Naive B cell (primary cell): ENCODE measurements at places on chromosomes 5 and 9. TPM values are rescaled to one million over a fixed set of nuclear protein-coding genes. Genes with fewer than 3 reads are reported as not detected.

DNA sequence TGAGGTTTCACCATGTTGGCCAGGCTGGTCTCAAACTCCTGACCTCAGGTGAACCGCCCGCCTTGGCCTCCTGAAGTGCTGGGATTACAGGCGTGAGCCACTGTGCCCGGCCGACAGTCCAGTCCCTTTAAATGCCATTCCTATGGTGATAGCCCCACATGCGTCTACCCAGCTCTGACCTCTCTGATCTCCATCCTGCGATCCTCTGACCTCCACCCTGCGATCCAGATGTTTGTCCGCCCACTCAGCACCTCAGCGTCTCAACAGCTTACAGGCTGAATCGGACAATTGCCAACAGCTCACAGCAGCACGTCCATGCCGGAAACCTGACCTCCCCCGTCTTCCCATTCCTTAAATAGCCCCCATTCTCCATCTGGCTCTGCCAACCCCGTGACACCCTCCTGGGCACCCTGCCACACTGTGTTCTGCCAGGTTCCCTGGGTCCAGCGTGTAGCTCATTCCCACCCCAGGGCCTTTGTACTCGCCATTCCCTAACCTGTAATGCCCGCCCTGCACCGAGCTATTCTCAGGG is 44.0 kb upstream of the RNU6ATAC start:
- DNase-seq = no peak

The SNCAIP gene
- not detected for polyA plus RNA-seq

DNA sequence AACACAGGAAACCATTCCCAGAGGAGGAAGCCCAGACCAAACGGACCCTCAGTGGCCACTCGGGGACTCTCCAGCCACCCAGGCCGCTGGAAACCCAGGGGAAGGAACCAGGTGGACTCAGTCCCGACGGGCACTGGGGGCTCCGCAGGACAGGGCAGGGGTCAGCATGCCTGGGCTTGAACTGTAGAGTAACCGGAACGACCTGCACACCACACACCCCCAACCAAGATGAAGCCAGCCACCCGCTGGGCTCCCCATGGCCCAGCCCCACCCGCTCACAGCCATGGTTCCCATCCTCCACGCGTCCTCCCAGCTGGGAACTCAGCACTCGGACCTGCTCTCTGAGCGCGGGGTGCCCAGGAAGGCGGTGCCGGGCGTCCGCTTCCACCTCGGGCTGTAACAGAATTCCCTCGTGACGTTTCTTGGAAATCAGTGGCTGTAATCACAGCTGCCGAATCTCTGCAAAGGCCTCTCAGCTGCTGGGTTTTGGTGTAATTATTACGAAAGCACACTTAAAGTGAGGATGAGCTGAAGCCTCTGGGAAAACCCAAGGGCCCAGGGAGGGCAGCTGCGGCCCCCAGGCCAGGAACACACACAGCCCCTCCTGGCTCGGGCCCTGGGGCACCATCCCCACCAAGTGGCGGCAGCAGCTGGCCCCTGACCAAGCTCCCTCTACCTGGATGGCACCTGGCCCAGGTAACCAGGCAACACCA is 13.8 kb downstream of the NACC2 start:
- no peak for DNase-seq

The ACTBL2 gene
- polyA plus RNA-seq = not detected

The AHRR gene
- polyA plus RNA-seq = 0.09 TPM

The SPATA31C1 gene
- polyA plus RNA-seq = not detected

GRCh38 chr9:136117916-136118319 is 757 bp downstream of the TMEM250 start:
- DNase-seq = no peak

GRCh38 chr5:95993266-95993665 is 31.6 kb upstream of the ELL2 start:
- DNase-seq = no peak

The MEGF9 gene
- polyA plus RNA-seq = 5.0 TPM

DNA sequence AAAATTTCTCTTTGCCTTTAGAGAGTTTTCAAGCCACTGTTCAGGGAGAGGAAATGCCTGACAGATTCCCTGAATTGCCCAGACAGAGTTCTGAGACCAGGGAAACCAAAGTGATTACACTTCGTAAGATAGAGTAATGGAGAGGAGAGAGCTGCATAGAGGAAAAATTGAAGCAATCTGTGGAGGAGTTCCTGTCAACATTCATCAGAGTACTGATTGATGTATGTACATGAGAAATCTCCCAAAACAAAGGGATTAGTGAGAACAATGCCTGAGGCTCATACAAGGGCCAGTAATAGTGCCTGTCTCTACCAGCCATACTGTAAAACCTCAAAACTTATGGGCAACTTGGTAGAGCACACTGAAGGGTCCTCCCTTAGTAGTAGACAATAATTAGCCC is 79.0 kb upstream of the TRIM32 start:
- DNase-seq = no peak

DNA sequence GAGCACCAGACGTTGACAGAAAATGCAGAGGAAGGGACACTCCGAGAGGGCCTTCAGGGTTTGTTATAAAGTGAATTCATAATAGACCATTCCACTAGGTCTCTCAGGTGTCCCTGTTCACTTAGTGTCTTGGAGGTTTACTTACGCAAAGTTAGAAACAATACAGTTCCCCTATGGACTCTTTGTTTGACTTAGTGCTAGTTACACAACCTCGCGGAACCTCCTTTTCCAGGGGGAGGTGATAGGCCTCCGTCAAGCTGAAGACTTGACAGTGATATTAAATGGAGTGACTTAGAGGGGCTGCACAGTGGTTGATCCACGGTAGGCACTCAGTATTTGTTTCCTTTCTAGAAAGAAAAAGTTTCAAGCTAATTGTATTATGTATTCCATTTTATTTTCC is 1.3 kb downstream of the CCT5 start:
- DNase-seq = no peak

The PCDHGA11 gene
- polyA plus RNA-seq = not detected

DNA sequence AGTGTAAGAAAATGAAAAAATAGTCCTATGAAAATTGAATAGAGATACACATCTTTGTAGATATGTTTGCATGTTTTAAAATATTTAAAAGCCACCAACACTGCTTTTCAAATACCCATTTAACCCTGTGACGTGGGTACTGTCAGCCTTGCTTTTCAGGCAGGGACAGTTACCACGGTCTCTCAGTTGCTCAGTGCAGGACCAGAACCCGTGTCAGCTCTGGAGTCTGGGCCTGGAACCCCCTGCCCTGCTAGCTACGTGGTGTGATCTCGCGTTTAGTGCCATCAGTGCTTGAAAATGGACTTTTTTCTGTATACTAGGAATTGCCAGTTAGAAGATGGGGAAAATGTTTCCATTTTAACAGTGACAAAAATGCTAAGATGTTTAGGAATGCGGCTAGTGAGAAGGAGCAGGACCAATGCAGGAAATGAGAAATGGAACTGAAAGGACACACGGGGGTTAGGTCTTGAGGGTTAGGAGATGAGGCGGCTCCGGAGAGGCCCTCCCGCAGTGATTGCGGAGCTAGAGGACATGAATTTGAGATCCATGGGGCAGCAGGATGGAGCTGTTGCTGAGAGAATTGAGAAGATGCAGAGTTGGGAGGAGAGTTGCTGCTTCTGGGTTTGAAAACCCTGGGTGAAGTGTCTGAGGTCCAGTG is 13.7 kb downstream of the RNU6ATAC start:
- no peak for DNase-seq

GRCh38 chr9:122446819-122447484 is 30.8 kb downstream of the OR1J1 start:
- DNase-seq = no peak

- DNase-seq = no peak
Observed at GRCh38 chr9:23801523-23801922, 24.5 kb downstream of the ELAVL2 start.

The KIF12 gene
- not detected for polyA plus RNA-seq

The PPP2R2B gene
- polyA plus RNA-seq = not detected

The CEP72 gene
- 3.3 TPM for polyA plus RNA-seq

DNA sequence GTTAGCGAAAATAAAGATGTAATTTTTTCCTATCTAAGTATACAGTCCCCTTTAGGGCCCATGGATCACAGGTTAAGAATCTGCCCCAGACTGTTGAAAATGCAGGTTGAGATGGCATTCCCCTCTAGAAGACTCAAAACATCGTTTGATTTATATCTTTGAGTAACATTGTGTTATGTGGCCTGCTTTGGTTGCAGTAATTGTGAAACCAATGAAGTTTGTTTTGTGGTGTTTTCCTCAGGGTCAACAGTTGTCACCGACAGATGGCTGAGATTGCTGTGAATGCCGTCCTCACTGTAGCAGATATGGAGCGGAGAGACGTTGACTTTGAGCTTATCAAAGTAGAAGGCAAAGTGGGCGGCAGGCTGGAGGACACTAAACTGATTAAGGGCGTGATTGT is 7.8 kb downstream of the CCT5 start:
- DNase-seq = no peak

- DNase-seq = no peak
Observed at GRCh38 chr5:141608557-141608956, 10.2 kb downstream of the DIAPH1 start.

DNA sequence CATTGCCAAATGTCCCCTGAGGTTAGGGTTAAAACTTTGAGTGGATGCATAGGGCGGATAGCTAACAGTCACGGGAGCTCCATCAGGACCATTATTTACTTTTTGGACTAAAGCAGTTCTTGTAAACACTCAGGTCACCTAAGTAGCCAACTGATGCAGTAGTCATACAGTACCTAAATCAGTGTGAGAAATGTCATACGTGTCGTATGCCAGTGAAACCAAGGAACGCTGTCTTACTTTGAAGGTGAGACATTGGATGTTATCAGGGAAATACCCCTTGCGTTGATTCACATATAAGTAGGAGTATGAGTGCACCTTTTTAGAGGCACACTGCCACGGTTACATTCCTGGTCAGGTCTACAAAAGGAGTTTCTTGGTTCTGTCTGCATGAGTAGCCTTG is 101.9 kb downstream of the LNPEP start:
- DNase-seq = no peak

GRCh38 chr5:72507907-72508238 is 663 bp upstream of the ZNF366 start:
- DNase-seq = no peak

GRCh38 chr9:86355814-86356213 is 1.6 kb upstream of the TUT7 start:
- DNase-seq = no peak

- DNase-seq = no peak
Observed at GRCh38 chr5:125198270-125198974, 452.0 kb upstream of the ZNF608 start.

The NIM1K gene
- not detected for polyA plus RNA-seq

The PDE6A gene
- not detected for polyA plus RNA-seq

The SV2C gene
- polyA plus RNA-seq = not detected

DNA sequence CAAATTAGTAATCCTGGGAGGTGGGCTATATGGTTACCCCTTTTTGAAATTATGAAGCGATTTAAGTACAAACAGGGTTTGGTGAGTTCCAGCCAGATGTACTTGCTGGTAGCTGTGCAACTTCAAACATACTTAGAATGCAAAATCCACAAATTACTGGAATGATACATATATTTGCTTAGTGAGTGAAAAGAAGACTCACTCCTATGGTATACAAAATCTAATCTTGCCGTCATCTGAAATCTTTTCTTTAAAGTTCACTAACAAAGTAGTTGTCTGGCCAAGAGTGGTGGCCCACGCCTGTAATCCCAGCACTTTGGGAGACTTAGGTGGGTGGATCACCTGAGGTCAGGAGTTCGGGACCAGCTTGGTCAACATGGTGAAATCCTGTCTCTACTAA is 64.9 kb upstream of the TJP2 start:
- DNase-seq = no peak
